ENCODE measurements at places on chromosomes 5 and 9. TPM values are rescaled to one million over a fixed set of nuclear protein-coding genes. Genes with fewer than 3 reads are reported as not detected.

The STARD4 gene
- total RNA-seq = 11.9 TPM

DNA sequence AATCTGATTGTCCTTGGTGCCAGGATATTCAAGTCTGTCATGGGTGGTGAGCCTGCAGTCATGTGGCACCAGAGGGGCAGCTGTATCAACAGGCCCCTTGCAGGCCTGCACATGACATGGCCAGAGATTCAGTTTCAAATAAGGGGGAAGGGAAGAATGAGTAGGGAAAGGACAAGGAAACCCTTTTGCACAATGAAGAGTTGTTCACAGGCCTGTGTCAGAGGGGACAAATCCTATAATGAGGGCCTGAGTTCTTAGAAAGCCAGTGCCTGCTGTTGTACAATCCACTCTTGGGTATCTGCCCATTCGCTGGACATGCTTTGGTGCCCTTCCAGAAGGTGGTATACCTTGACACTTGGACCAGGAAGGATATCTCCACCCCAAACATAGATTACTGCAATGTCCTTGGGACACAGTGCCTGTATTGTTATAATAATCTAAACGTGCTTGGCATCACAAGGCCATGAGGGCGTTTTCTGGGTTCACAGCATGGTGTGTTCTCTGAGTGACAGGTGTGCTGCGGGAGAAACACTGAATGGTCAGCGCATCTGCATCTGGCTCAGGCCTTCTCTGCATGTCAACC lies 1.9 kb upstream of the TMEM171 start:
- no peak for DNase-seq

DNA sequence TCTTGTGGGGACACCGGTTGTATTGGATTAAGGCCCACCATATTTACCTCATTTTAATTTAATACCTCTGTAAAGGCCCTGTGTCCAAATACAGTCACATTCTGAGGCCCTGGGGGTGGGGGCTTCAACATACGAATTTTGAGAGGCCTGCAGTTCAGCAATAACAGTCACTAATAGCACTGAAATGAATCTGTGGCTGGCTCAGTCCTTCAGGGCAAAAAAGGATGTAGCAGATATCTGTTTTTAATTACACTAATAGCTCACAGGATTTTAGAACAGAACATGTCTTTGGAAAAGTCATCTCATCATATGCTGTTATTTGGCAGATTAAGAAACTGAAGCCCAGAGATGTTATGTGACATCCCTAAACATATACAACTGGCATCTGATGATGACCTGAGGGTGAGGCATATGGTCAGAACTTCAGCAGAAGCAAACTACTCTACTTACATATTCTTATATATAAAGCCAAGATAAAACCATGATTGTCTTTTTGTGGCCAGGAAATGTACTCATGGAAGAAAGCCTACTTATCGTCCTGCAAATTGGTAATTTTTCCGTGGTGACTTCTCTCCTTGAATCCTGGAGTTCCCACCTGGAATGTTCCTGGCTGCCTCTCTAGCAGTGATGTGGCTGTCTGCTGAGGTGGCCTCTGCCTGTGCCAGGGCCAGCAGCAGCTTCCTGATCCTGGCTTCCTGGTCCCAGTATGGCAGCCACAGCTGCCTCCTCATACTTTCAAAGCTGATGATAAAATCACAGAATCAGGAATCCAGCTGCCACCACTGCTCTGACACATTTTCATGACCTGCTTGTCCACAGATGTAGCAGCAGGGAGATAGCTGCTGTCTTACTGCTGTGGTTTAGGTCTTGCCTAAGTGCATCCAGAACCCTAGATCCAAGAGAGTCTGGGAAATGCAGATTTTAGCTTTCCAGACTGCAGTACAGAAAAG lies 72.1 kb upstream of the ANKRD55 start:
- no peak for DNase-seq

DNA sequence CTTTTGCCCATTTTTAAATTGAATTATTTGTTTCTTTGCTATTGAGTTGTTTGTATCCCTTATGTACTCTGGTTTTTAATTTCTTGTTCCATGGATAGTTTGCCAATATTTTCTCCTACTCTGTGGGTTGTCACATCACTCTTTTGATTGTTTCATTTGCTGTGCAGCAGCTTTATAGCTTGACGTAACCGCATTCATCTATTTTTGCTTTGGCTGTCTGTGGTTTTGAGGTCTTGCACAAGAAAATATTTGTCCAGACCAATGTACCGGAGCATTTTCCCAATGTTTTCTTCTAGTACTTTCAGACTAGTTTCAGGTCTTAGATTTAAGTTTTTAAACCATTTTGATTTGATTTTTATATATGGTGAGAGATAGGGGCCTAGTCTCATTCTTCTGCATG lies 36.2 kb upstream of the ZNF366 start:
- DNase-seq = no peak

DNA sequence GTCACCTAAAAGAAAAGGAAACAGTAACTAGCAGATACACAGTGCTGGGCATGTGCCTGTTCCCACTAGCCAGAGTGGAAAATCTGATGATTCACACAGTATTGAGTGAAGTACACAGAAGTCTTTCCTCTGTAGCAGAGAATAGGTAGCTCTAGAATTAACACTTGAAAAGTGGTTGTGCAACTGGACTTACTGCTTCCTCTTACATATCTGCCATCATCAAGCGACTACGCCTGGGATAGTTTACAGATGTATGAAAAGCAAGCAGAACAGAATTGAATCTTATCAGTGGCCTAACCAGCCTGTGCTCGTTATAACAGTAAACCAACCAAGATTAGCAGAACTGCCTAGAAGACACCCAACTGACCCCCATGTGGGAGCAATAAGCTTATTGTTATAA lies 130.6 kb downstream of the DTWD2 start:
- DNase-seq = no peak

- no peak for DNase-seq
Measured at GRCh38 chr9:111805830-111806241, 11.1 kb upstream of the SHOC1 start.

DNA sequence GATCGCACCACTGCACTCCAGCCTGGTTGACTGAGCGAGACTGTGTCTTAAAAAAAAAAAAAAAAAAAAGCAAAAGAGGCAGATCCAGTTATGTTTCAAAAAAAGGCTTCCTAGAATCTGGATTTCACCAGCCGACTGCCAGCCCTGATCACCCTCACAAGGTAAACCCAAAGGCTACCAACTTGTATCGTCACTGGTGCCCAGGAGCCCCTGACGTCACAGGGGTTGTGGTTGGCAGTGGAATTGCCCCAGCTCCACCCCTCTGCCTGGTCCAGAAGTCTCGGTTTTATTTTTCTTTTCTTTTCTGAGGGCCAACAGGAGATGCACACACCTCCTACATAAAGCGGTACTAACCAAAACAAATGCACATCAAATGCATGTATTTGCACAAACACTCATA lies 6.0 kb upstream of the LMX1B start:
- no peak for DNase-seq

DNA sequence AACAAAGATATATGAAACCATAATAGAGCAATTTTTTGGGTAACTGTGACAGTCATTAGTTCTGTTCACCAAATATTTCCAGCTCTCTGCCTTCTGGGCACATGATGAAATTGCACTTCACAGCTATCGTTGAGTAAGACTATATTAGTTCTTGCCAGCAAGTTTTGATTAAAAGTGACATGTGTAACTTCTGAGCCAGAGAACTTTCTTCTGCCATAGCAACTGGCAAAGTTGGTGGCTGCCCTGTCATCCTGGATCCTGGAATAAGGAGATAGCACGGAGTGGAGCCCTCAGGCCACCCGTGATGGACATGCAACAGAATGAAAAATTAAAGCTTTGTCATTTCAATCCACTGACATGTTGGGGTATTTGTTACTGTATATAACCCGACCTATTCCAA lies 194.4 kb upstream of the VCAN start:
- DNase-seq = no peak
